ENCODE measurements at places on chromosomes 11 and 22.

- peak; percentile 31 for DNase-seq
Measured at GRCh38 chr11:6737872-6738466, 33.8 kb downstream of the OR2AG2 start.

DNA sequence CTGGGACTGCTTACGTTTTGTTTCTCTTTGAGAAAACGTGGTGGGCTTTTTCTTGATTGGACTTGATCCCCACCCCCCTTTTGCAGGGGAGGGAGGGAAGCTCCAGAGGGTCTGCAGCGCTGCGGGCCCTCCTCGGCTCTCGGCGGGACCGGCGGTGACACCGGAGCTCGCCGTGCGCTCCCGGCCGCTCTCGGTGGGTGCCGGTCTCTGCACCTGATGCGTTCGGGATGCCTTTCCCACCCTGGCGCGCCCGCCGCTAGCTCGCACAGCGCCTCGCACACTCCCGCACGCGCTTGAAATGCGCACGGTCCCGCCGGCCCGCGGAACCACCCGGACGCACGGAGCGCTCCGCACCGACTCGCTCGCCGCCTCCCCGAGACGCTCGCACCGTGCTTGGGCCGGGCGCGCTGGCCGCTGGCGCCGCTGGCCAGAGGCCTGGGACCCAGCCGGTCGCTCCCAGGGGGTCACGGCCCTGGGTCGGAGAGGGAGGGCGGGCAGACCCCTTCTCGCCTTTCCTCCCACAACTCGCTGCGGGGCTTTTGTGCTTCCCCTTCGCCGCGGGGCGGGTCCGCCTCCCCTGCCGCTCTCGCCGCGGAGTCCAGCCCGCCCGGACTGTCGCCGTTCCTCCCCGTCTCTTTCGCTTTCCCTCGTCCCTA lies 1.0 kb downstream of the ZBTB16 start:
- peak; percentile 18 for DNase-seq

DNA sequence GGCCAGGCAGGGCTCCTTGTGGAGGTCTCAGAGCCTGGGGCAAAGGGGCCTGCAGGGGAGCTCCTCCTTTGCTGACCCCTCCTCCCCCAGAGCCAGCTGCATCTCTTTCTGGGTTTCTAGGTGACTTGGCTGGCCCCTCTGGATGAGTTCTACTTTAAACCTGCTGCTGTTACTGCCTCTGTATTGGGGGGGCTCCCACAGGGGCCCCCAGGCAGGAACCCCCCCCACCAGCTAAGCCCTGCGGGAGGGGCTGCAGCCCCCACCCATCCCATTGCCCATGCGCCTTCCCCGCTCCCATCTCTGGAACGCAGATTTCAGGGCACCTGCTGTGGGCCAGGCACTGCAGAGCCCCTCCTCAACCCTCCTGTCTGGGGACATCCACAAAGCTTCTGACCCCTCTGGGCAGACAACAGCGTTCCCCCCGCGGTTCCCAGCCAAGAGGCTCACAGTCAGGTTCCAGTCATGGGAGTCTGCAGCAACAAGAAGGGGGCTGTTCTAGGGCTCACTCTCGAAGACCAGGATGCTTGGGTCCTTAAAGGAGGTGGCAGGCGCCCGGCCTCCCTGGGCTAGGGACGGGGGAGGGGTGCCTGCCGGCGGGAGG lies 815 bp upstream of the PLCB3 start:
- DNase-seq = peak; percentile 65

GRCh38 chr11:81907996-81908395 lies 825.7 kb downstream of the FAM181B start:
- DNase-seq = no peak

GRCh38 chr22:43218786-43219185 lies 31.9 kb upstream of the TTLL12 start:
- DNase-seq = no peak

- no peak for DNase-seq
Measured at GRCh38 chr11:57792870-57793269, 31.3 kb downstream of the CTNND1 start.

DNA sequence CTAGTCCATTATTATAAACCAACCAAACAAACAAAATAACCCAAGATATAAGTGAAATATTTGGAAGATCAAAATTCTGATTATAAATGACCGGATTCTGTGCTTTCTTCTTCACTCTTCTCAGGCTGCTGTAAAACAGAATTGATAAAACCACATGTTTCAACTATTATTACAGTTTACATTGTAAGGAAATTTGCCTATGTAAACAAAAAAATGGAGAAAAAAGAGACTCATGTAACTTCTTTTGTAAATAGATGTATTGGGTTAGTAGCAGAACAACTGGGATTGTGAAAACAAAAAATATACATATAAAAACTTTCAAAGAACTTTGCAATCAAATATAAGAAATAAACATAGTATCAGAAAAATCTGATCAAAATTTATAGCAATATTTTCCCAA lies 295.2 kb upstream of the CCDC179 start:
- DNase-seq = no peak

- DNase-seq = no peak
Measured at GRCh38 chr11:85768473-85769146, 42.3 kb downstream of the SYTL2 start.

GRCh38 chr11:104443387-104443786 lies 279.4 kb upstream of the PDGFD start:
- no peak for DNase-seq

GRCh38 chr11:12704049-12704448 lies 29.8 kb downstream of the TEAD1 start:
- DNase-seq = no peak

DNA sequence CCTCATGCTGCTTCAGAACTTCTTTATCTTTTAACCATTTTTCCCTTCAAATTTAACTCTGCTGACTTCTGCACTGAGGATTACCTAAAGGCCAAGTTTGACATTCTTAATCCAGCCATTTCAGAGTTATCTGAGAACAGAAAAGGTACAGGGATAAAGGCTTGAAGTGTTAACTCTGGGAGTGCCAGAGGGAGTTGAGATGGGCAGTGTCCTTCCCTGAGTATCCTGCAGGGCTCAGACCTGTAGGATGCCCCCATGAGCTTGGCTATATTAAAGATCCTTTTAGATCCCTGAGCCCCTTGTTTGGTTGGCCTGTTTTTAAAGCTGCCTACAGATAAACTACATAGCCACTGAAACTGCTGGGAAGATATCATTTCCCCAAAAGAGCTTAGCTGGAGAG lies 268.4 kb upstream of the KIRREL3 start:
- DNase-seq = no peak

GRCh38 chr11:38019072-38019775 lies 1421.2 kb upstream of the RAG2 start:
- no peak for DNase-seq

DNA sequence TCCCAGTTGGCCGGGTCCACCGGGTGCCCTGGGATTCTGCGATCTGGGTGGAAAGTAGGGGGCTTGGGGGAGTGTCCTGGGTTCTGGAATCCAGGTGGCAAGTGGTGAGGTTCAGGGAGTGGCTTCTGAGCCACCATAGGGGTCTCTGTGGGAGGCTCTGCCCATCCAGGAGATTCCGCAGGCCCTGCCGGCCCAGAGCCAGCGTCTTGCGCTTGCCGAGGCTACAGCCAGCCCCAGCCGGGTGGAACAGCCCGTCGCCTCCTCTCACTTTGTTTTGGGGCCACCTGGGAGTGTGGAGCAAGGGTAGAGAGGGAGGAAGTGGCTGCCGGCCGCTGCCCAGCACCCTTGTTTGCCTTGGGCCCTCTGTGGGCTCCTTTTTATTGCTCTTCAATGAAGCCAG lies 60.6 kb upstream of the PPP6R3 start:
- no peak for DNase-seq

GRCh38 chr11:28529046-28529445 lies 420.9 kb downstream of the METTL15 start:
- DNase-seq = no peak

DNA sequence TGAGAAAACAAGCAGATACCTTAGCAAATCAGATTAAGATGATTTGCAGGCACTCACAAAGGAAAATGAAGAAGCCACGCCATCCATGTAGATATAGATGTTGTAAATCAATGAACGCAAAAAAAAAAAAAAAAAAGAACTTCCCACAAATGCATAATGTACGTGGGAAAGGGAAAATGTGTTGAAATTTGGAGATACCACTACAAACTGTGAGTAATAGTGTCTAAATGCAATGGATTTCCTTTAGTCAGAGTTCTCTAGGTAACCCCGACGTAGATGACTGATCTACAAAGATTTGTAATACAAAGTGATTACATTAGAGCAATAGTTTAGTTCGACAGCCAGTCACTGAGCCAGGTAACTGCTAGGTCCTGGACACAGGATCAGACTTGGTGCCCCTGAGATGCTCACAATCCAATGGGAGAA lies 783 bp upstream of the ANKRD54 start:
- no peak for DNase-seq

- DNase-seq = no peak
Measured at GRCh38 chr11:116481126-116481675, 291.6 kb downstream of the BUD13 start.

DNA sequence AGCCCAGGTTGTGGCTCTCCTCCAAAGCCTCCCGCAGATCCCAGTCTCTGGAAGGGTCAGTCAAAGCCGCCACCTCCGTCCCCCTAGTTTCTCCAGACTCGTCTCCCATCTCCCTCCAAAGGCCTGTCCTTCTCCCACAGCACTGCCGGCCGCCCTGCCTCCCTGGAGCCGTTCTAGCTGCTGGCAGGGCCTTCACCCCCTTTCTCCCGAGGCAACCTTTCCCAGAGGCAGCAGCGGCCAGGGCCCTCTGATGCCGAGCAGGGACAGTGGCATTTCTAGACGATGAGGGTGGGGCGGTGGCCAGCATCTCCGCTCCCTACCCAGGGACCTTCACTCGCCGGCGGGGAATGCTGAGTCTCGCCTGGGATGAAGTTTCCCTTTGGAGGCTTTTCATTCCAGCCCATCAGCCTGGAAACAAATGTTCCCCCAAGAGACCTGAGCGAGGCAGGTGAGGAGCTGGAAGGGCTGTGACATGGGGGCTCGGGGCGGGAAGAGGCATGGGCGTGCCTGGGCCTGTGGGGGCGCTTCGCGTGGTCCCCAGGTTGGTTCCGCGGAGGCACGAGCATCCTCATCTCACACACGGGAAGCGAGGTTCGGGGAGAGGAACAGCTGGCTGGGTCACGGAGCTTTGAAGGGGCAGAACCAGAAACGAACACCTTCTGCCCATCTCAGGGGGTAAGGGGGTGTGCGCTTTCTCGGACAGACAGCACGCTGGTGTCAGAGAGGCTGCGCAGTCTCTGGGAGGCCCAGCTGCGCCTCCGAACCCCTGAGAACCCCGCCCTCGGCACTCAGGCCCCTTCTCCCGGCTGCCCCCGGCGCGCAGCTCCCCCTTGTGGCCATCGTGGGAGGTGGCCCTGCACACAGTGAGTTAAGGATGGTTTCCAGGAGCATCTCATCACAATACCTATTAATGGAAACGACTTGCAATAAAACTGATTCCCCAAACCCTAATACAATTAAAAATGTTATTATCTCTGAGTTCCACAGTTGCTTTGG lies 18.1 kb upstream of the KLHL35 start:
- DNase-seq = no peak

- DNase-seq = no peak
Measured at GRCh38 chr11:60985991-60986915, 14.8 kb downstream of the CD6 start.

GRCh38 chr11:37141707-37142106 lies 543.7 kb upstream of the RAG2 start:
- no peak for DNase-seq

DNA sequence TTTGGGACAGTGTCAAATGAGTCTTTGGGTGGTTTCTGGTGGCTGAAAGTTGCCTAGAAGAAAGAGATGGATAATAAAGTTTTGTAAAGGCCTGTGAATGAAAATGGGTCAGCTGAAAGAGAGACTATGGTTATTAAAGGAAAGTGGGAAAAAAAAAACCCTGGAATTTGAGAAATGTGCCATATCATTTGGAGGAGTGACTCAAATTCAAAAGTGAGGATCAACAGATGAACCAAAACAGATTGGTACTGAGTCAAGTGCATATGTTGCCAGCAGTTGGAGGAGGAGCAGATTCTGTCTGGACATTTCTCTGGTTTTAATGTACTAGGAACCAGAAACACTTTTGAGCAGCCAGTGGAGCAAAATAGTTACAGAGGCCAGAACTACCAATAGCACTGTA lies 339.8 kb downstream of the KCNA4 start:
- no peak for DNase-seq

DNA sequence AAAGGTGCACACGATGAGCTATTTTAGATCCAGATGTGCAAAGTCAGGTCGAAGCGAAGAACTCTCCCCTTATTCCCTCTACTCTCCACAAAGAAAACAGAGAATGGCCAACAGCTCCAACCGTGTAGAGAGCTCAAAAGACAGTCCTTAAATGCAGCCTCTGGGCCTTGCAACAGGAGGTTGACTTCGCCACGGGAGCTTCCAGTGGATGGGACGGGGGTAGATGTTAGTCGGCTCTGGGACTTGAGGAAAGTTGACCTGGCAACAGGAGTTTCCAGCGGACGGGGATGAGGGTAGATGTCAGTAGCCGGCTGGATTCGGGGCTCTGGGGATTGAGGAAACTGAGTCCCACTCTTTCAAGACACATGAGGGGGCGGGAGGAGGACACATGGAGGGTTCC lies 450.4 kb downstream of the BRD1 start:
- DNase-seq = no peak

DNA sequence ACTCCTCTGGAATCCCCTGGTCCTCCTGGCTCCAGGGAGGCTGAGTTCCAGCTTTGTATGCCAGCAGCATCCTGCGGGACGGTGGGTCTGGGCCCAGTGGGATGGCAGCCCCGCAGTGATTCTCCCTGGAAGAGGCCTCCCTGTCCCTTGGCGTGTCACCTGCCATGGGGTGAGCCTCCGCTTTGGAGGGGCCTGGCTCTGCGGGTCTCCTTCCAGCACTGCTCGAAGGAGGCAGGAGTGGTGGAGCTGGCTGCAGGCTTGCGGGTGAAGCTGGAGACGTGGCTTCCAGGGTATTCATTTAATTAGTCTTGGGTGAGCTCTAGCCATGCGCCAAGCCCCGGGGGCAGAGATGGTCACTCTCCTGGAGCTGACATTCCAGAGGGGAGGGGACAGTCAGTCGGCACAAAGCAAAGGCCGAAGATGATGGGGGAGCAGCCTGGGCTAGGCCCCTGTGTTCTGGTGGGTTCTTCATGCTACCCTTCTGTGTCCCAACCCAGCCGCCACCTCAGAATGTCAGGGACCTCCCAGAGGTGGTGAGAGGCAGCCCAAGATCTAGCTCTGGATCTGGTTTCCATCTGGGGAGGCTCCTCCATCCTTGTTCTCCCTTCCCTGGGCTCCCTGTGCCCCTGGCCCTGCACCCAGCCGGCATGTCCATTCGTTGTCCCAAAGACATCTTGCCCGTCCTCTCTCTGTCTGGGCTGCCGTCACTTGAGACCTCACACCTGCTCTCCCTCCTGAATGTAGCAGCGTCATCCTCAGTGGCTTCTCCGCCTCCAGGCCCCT lies 1332.5 kb downstream of the BRD1 start:
- no peak for DNase-seq

- peak; percentile 70 for DNase-seq
Measured at GRCh38 chr22:37817705-37818408, 5.3 kb upstream of the GALR3 start.

GRCh38 chr22:38056969-38057891 lies at the start of gene PICK1:
Gene PICK1 (plus strand): TSS chr22:38057404. CDS start chr22:38057810, 406 bp downstream.
- peak; percentile 87 for DNase-seq

GRCh38 chr11:61083601-61084147 lies 18.6 kb upstream of the CD5 start:
- DNase-seq = no peak

Data from NCI-H1092 treated with DMSO at 0.1 percent for 48 hours (cell line).